ENCODE measurements at places on chromosomes 16 and 17.

GRCh38 chr17:28879886-28880571 is 17.5 kb downstream of the FLOT2 start:
- DNase-seq, result no peak

DNA sequence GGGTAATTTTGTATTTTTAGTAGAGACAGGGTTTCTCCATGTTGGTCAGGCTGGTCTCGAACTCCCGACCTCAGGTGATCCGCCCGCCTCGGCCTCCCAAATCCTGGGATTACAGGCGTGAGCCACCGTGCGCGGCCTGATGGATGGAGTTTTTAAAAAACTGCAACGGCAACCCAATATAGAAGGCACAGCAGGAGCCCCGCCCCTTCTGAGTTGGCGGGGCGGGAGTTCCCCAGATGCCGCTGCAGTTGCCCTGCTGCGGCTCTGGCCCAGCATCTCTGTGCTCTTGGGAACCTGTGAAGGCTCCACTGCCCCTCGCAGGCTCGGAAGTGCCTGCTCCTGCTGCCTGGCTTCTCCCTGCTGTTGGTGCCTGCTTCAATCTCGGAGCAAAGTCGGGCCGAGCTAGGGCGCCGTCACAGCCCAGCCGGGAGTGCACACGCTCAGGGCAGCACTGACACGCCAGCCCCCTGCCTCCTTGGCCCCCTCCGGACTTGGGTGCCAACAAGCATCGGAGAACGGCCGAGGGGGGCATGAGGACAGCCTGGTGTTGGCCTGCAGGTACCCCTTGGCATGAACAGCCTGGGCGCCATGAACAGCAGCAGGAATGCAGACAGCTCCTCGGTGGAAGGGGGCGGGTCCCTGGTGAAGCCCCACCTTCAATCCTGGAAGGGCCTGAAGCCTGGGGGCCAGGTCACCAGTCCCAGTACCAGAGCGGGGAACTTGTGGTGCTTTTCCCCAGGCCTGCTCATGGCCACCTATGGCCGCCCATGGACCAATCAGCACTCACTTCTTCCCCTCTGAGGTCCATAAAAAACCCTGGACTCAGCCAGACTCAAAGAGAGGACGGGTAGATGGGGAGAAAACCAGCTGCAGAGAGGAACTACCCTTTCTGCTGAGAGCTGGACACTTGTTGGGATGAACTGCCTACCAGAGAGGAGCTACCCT is 2.3 kb upstream of the NT5M start:
- no peak for DNase-seq

DNA sequence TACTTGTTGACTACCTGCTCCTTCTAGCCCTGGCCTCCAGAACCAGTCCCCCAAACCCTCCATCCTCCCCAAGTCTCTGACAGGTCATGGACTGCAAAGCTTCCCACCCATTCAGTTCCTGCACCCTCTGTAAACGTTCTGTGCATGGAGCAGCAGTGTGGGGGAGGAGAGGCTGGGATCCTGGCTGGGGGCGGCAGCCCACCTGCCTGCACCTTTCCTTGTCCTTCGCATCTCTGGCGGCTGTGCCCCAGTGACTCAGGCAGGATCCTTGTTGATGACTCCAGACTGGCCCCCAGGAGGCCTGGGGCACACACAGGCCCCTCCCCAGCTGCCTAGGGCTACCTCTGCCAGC is 1.6 kb upstream of the PKMYT1 start:
- no peak for DNase-seq

- no peak for DNase-seq
These were observed 44.7 kb upstream of the DNAH17 start for GRCh38 chr17:78621720-78622490.

- DNase-seq, result no peak
These were observed 162.5 kb downstream of the ZNF423 start for GRCh38 chr16:49693445-49693844.

GRCh38 chr17:57869617-57870282 is 19.9 kb upstream of the MRPS23 start:
- DNase-seq, result no peak

- no peak for DNase-seq
These were observed 76.6 kb downstream of the STX8 start for GRCh38 chr17:9499041-9499440.

DNA sequence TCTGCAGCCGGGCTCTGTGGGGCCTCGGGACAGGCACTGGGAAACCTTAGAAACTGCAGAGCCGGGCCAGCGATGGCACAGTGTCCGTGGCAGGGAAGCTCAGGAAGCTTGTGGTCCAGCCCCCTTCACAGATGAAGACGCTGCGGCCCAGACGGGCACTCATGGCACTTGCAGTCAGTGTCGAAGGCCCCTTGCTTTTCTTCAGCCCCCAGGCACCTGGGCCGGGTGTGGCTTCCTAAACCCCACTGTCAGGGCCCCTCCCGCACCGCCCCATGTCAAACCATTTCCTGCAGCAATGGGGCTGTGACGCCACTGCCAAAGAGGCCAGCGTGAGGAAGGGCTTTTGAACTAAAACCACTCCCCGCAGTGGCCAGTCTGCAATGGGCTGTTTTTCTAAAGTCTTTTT is 164.0 kb downstream of the LAT start:
- no peak for DNase-seq

DNA sequence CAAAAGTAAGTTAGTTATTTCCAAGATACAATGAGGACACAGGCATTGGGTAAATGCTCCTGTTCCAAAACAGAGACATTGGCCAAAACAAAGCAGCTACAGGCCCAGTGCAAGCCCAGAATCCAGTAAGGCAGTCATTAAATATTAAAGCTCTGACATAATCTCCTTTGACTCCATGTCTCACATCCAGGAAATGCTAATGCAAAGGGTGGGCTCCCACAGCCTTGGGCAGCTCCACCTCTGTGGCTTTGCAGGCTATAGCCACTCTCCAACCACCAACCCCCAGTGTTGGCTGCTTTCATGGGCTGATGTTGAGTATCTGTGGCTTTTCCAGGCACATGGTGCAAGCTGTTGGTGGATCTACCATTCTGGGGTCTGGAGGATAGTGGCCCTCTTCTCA is 733.4 kb upstream of the SOX9 start:
- DNase-seq, result no peak

- no peak for DNase-seq
These were observed 204.9 kb downstream of the PRKCA start for GRCh38 chr17:66507103-66507923.

DNA sequence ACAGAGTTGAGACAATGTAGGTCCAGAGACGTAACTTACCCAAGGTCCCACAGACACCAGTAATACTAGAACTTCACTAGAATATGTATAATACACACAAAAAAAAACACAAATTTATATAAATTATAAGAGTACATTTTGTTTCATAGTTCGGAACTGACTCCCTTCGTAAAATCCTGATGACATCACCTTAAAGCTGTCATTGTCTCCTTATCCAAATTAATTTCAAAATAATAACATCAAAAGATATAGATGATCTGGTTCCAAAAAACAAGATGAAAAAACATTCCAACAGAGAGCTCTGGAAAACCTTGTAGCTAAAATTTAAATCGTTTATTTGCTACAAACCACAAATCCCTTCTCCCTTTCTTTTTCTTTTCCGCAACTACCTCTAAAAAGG is 10.0 kb downstream of the FBXL20 start:
- DNase-seq, result no peak

DNA sequence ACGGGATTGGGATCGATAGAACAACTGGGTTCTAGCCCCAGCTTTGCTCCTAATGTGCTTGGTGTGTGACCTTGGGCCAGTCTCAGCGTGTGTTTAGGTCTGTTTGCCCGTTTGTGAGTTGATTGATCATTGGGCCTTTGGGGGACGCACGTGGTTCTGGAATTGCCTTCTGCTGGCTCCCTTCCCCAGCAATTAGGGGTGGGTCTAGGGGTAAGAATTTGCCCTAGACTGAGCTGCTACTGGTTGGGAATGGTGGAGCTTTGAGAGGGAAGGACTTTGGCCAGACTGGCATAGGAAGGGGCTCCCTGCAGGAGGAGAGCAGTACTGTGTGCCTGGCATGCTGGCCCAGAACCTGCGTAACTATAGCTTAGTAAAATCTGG is 1.5 kb downstream of the SPNS2 start:
- DNase-seq, result no peak

DNA sequence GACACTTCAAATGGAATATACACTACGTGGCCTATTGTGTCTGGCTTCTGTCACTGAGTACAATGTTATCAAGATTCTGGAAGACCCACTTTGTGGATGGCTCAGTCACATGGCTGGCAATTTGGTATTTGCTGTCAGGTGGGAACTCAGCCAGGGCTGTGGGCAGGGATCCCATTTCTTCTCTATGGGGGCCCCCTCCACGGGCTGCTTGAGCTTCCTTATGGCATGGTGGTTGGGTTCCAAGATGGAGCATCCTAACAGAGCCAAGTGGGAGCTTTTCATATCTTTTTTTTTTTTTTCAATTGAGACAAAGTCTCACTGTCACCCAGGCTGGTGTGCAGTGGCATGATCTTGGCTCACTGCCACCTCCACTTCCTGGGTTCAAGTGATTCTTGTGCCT is 18.0 kb upstream of the CEP20 start:
- no peak for DNase-seq

DNA sequence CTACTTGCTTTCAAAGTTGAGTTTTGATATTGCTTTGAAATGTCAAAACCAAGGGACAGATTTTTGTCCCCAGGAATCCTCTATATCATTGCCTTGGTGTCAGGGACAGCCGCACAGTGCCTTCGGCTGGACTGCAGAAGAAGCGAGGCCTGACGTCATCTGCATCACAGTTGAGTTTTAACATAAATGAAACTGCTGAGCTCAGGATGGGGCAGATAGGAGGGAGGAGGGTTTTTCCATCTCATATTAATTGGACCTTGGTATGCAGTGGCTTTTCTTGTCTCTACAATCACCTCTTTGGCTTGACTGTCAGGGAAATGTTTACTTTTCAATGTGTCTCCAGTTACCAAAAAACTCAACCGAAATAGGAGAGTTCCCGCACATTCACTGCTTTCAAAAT is 111.3 kb downstream of the AATF start:
- DNase-seq, result no peak

- DNase-seq, result no peak
These were observed 13.7 kb upstream of the CDIPT start for GRCh38 chr16:29876594-29877249.
